Stimulated activated CD8-positive, alpha-beta memory T cell treated with anti-CD3 and anti-CD28 coated beads, Interleukin-7, amount 100 ng/mL, for 48 hours (primary cell): ENCODE measurements at places on chromosomes 12 and 14.
A peak's percentile ranks its signal among the peaks of the same experiment; 100 is the strongest.

GRCh38 chr14:104443391-104444158 lies 136.0 kb upstream of the C14orf180 start:
- no peak for DNase-seq

- no peak for DNase-seq
Observed at GRCh38 chr14:75339059-75339458, 60.4 kb downstream of the FOS start.

DNA sequence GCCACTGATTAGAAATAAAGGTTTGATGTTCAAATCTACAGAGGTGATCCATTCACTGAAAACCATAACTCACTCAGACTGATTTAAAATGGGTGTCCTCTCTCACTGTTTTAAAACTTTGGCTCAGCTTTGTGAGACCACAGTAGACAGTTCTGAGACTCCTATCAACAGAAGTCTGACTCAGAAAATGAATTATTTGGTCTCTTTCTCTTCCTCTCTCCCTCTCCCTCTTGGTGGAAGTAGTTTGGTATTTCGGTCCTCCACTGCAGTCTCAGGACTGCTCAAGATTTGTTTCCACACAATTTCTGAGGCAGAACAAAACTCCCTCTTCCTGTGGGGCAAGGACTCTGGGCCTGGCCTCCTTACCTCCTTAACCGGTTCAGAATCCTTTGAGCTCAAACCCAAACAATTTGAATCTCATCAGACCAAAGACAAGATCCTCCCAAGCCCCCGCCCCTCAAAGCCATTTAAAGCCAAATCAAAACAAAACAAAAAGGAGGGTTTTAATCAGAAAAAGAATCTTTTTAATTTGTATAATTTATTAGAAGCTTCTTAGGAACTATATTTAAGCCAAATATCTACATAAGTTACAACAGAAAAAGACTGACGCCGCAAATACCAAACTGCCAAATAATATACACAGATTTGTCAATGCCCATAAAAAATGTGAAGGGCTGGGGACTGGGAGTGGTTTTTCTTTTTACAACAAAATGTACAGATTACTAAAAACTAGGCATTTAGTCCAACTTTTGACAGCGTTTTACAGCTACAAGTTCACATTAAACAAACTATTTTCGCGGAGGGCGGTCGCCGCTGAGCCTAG lies 3.9 kb downstream of the NKX2-1 start:
- DNase-seq, result no peak

DNA sequence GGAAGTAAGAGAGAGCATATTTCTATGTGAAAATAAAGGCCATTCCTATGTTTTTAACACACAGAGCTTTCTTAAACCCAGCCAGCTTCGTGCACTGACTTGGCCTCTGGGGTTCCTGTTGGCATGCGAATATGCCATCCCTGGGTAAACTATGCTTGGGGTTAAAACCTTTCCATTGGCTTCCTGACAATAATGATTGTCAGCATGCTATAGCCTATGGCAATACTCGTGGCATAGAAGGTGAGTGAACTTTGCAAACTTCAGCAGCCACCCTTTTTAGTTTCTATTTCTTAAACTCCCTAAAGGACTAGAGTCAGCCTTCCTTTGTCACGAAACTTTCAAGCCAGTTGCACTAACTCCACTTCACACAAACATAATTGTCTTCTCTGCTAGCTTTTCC lies 148.4 kb upstream of the RGS6 start:
- no peak for DNase-seq

DNA sequence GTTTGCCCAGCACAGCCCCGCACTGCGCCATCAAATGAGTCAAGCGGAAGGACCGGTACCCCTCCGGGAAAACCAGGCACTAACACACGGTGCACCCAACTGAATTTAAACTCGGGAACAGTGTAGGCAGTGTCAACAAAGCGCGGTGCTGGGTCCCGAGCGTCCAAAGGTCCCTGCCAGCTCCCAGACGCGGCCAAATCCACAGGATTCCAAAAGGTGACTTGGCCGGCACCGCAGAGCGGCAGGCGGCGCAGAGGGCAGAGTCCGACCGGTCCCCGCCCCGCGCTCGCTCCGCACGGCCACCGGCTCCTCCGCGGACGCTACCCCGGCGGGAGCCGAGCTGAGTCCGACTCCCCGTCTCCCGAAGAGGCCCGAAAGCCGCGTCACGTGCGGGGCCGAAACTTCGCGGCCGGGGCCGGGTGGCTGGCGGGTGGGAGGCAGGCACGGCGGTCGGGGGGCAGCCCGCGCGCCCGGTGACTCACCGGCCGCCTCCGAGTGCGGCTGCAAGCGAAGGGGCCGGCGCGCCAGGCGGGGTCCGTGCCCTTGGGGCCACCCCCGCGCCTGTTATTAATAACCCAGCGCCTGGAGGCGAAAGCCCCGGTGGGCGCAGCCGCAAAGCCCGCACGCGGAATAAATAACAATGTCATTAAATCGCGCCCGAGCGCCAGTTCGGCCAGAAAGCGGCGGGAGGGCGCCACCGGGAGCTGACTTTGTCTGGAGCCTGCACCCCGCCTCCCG lies 863 bp downstream of the DENND5B start:
- DNase-seq, result peak; percentile 26

GRCh38 chr12:123105211-123105826 lies 45.6 kb downstream of the PITPNM2 start:
- DNase-seq, result no peak

DNA sequence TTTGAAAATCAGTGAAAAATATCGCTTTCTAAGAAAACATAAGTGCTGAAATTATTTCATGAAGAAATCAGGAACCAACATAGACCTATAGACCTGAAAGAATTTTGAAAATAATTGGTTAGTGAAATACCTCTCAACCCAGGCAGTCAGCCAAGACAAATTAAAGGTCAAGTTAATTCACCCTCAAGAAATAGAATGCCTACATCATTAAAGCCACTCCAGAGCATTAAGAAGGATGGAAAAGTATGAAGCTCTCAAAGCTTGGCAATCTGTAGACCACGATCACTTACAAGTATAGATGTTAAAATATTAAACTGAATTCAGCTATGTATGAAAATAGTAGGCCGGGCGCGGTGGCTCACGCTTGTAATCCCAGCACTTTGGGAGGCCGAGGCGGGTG lies 48.3 kb downstream of the SFSWAP start:
- no peak for DNase-seq

- DNase-seq, result no peak
Observed at GRCh38 chr12:67382241-67382871, 113.2 kb downstream of the CAND1 start.

DNA sequence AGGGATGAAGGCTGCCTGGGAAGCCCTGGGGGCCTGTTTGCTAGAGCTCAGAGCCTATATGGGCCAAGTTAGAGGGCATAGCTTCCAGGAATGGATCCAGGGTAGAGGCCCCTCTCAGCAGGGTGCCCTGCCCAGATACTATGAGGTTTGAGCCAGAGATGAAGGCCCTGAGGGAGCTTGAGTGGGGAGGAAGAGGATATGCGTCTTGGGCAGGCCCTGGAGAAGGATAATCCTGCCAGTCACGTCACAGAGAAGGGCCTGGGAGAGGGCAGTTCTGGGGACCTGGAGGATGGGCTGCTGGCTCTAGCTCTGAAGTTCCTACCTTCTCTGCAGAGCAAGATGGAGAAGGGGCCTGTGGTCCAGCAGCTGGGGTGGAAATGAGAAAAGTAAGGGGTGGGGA lies 5.9 kb upstream of the CACNB3 start:
- no peak for DNase-seq
